ENCODE measurements at places on chromosomes 6 and 20.
A peak's percentile ranks its signal among the peaks of the same experiment; 100 is the strongest.

DNA sequence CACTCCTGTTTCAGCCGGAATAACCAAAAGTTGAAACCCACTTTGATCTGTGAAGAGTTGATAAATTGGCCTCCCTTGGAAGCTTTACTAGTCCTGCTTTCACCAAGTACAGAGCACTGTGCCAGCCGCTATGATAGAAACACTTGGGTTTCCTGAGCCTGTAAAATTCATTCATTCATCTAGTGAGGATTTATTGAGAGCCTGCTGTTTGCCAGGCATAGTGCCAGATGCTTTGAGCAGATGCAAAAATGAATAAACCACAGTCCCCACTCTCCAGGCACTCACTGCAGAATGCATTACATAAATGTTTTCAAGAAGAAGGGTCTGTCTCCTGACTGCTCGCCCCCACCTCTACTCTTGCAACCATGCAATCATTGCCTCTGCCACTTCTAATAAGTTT, 25.3 kb upstream of the TMEM217 start:
- DNase-seq, result no peak

DNA sequence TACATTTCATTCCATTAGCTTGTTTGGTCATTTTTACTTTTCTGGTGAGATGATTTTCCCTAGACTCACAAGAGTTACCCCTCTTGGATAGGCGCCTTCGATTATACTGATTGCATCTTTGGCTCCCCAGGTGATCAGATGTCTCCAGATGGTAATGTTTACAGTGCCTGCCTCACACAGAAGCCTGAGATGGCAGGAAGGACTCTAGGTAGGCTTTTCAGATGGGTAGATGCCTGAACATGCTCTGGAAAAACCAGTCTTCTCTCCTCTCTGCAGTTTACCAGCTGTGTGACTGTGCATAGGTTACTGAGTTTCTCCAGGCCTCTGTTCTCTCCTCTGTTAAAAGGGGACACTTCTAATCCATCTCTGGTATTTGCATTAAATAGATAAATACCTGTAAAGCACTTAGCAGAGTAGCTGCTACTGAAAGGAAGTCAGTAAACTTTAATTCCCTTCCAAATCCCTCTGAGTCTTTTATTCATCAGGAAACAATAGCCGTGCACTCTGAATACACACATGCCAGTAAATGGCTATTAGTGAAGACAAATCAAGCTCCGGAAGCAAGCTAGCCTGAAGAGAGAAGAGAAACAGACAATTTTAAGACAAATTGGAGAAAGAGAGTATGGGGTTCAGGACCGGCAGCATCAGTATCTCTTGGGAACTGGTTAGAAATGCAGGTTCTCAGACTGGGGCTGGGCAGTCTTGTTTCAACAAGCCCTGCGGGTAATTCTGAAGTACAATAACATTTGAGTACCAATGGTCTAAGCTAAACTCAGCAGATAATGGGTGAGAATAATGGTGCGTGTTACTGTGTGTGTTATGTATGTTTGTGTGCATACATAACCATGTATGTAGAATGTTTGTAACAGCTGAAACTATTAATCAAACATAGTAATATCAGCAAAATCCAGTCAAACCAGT, 139.4 kb downstream of the UST start:
- DNase-seq, result no peak

DNA sequence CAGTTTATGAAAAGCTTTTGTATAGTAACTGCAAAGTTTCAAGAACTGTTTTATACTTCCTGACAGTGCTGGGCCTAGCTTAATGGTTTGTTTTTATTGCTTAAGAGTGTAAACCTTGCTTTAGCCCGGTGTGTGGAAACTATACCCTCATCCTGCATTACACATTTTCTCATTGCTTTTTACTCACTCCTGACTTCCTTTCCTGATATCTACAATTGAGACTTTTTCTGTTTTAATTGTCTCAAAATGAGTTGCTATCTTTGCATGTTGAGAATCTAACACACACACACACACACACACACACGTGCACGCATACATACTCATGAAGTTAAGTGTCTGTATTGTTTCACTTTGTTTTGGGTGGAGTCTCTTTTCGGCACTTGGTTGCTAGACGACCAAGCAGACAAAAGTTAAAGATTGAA, 16.7 kb downstream of the BMP2 start:
- peak; percentile 16 for DNase-seq

GRCh38 chr6:3734023-3734422, 17.5 kb downstream of the PXDC1 start:
- DNase-seq, result no peak

DNA sequence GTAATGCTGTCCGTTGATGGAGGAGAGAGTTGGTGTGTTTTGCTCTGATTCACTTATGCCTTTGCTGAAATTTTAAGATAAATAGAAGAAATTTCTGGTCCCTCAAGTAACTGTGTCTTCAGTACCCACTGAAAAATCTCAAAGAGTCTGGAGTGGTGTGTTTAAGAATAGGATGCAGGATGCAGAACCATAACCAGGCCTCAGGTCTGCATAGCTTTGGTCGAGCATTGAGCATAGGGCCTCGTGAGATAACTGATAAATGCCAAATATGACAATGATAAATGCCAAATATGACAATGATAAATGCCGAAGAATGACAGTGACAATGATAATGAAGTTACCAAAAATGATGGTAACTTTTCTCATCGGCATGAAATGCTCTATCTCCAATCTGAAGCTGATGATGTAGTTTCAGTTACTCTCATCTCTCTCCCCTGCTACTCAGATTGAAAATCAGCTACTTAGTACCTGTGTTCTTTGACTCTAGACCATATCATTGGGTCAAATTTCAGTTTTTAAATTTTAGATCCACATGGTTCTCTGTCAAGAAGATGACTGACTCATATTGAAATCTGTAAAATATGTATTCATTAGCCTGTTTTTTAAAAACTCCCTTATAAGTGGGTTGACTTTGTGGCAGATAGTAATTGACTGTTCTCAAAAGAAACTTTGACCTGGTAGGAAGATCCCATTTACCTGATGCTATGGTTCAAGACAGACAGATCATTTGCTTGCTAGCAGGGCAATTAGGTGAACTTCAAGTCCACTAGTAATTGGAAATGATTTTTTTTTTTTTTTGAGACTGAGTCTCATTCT, 96.6 kb downstream of the SLC16A10 start:
- no peak for DNase-seq

DNA sequence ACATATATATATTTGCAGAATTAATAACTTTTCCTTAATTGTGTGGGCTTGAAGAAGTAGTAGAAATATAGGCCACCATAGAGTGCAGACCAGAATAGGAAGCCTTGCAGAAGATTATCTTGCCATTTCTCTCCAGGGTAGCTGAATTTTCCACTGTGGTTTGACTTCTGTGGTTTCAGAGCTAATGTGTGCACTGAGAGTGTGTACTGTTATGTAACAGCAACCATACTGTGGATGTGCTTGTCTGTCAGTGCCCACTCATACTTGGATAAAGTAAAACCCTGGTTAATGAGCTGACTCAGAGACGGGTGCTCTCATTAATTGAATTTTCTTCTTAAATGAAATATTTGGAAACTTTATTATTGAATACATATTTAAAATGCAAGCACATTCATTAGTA, 57.2 kb downstream of the CEP43 start:
- peak; percentile 52 for DNase-seq

- DNase-seq, result no peak
Observed at GRCh38 chr6:100084991-100085364, 91.0 kb upstream of the MCHR2 start.

DNA sequence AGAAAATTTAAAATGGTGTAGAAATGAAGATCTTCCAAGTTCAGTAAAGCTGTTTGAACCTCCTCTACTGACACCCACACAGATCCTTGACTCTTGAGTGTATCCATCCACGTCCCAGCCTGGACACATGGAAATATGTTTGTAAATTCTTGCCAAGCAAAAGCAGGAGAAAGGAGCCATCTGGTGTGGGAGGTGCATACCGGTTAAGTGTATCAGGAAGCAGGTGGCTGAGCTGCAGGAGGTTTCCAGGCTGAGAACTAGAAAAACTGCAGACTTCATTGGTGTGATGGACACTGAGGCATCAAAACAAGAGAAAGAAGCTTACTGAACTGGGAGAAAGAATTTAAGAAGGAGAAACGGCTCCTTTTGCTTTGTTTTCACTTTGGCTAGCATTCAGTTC, 229.9 kb upstream of the GRIK2 start:
- DNase-seq, result no peak

- DNase-seq, result peak; percentile 68
Observed at GRCh38 chr20:17971300-17972013, 2.6 kb downstream of the MGME1 start.

GRCh38 chr6:56842686-56843475, 112.0 kb upstream of the BEND6 start:
- DNase-seq, result peak; percentile 52

GRCh38 chr20:38321959-38322598, 18.1 kb downstream of the BPI start:
- peak; percentile 78 for DNase-seq

DNA sequence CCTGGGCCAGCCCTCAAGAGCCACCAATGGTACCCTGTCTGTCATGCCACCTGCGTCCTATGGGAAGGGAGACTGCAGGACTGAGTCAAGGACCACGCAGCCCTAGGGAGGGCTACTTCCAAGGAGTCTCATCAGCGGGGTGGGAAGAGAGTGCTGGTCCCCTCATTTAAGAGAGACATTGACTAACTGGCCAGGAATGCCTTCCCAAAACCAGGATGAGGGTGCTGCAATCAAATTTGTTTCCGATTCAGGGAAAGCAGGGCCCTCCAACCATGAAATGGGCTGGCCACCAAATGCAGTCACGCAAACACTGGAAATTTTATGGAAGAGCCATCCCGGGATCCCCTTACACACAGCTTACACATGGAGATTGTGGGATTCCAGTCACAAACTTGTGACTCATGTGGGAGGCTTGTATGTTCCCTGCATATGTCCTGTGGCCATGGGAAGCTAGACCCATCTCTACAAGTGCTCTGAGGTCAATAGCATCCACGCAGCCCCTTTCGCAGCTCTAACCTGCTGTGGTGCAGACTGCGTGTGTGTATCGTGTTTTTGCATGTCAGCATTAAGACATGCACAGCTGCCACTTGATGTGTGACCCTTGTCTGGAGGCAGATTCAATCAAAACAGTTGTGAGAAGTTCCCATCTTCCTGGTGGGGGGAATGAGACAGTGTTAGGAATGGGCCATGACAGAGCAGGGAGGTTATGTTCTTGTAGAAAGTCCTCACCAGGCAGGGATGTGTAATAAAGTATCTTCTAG, 53.0 kb upstream of the CST7 start:
- peak; percentile 76 for DNase-seq

GRCh38 chr20:37873884-37874283, 29.0 kb upstream of the VSTM2L start:
- DNase-seq, result no peak

DNA sequence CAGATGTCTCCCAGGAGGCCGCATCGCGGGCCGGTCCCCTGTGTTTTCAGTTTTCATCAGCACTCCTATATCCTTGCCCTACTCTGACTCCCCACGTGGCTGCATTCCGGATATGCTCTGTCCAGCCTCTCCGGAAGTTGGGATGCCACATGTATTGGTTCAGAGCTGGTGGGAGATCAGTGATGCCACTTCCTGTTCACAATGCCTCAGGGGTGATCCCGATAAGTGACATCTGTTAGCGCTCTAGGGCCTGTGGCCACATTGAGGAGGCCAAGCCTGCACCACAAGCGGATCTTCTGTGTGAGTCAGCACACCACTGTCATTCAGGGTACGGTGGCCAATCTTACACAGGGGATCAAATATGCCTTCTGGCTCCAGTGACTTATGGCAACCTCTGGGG, 57.8 kb downstream of the PPP1R3G start:
- DNase-seq, result peak; percentile 64

DNA sequence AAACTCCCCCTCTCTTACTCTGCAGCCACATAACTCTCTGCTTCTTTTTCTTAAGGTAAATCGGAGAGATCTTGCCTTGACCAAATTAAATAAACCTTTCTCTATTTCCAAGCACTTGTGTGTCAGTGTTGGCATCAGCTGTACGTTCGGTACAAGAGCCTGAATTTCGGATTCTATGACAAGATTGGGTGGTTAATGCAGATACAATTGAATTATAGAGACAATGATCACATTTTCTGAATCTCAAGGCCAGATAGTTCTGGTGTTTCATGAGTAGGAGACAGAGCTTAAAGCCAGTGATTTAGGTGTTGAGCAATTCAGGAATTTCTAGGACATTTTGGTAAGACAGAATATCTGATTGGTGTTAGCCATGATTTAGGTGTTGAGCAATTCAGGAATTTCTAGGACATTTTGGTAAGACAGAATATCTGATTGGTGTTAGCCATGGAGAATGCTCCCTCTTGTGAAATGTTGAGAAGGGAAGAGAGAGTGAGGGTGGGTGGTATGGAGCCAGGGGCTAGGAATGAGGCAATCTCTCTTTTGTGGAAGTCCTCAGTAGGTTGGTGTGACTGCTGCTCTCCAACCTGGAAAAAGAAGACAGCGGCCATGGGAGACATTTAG, 5.1 kb downstream of the SPINT3 start:
- peak; percentile 23 for DNase-seq

DNA sequence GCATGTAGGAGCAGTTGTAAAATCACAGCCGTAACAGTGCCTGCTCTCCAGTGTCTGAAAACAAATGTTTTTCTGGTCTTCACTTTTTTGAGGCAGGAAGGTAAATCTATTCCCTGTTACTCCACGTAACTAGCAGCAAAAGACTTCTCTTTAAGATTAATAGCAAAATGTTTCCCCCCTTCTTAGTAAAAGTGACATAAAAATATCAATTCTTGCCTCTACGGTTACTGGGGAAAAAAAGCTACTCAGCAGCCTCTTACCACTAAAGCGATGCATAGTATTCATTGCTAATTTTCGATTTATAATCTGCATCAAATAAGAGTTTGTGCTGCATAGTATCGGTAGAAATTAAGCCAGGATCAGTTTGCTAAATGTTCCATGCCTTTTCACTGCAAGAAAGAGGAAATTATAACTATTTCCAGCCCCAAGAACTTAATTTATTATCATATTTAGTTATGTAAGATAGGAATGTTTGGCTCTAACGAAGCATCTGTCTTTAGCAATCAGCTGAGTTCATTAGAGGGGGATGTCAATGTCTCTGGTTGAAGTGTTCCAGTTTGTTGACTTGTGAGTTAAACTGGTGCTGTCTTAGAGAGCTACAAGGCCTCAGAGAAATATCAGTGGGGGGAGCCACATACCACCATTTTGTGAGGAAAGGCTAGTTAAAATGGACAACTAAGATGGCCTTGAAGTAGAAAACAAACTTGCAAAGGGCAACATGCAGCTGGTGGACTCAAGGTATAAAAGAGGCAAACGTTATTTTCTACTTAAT, 617 bp upstream of the TSPYL1 start:
- DNase-seq, result peak; percentile 25

- no peak for DNase-seq
Observed at GRCh38 chr6:46795816-46796215, 2.6 kb downstream of the MEP1A start.

DNA sequence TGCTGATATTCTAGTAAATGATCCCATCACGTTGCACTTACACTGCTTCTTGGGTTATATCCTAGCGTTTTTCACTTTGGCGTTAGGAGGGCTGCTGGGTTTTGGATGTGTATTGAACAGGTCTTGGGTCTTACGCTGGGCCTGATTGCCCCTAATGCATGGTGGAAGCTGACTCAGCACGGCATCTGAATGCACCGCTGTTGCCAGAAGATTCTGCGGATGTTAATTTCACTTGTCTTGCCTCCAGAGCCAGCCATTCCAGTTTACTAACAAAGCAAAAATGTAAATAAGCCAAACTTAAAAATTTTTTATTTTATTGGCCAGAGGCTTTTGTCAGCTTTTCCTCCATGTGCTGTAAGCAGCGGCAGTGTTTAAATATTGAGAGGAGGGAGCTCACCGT, 233.5 kb downstream of the TMEM242 start:
- no peak for DNase-seq
